ENCODE measurements at places on chromosomes 13 and 19. TPM values are rescaled to one million over a fixed set of nuclear protein-coding genes. Genes with fewer than 3 reads are reported as not detected.

Gene PSG6
- total RNA-seq: not detected

Gene CYP4F11
- 17.9 TPM for total RNA-seq

Gene CEACAM7
- not detected for total RNA-seq

Gene ZNF558
- 34.2 TPM for total RNA-seq

Gene ITGBL1
- total RNA-seq: 0.66 TPM

Gene SOX1
- total RNA-seq: not detected

Gene PSG7
- not detected for total RNA-seq

Gene C19orf38
- 0.74 TPM for total RNA-seq

Gene C19orf81
- total RNA-seq: 14.5 TPM

Gene EDNRB
- total RNA-seq: 0.22 TPM

Gene SRRM5
- not detected for total RNA-seq

Gene PTH2
- total RNA-seq: 9.5 TPM

Gene CYSLTR2
- not detected for total RNA-seq

Gene IGFL1
- total RNA-seq: not detected

Gene KRTDAP
- 0.74 TPM for total RNA-seq

Gene GPR183
- total RNA-seq: 0.30 TPM

Gene PSG5
- total RNA-seq: not detected

Gene TGFBR3L
- total RNA-seq: 30.9 TPM

Gene DPF1
- 9.7 TPM for total RNA-seq

Gene ZNF600
- total RNA-seq: 12.7 TPM

Data from HCT116 (cell line).